Activated T-cell treated with anti-CD3 and anti-CD28 coated beads, Interleukin-2, amount 50 U/mL, for 48 hours (primary cell): ENCODE measurements at places on chromosomes 3 and 15.

DNA sequence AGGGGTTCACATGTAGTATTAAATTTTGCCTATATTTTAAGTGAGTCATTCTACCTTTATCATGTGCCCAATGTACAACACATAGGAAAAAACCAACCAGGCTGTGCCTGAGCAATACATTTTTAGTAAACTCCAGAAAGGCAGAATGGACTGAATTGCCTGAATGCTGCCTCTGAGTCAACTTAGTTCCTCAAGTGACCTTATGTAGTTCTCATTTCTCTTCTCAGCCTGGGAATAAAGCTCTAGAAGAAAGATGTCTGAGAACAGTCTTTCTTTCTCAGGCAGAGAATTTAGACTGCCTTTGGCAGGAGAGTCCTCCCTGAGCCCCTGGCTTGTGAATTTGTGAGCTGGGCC, 13.0 kb downstream of the ST3GAL6 start:
- no peak for DNase-seq

DNA sequence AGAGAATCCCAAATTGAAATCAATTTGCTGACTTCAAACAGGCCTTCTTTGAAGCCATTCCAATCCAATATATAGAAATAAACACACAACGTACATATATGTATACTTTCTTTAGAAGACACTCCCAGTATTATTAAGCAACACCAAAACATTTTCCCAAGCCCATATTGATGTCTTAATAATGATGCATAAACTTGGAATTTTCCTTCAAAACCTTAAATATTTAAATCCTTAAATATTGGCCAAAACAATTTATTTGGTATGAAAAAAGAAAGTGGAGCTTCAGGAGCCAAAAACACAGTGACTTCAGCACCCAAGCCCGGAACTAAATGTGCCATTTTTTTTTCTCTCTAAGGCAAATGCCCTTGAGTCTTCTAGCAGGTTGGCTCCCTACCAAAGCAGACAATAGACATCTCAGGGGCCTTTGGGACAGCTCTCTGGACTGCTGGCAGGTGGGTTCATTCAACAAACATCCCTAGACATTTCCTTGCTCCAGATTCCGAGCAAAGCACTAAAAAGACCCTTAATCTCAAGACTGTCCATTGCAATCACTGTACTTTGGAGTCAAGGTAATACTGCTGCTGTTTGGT, 384.7 kb downstream of the NTRK3 start:
- no peak for DNase-seq

DNA sequence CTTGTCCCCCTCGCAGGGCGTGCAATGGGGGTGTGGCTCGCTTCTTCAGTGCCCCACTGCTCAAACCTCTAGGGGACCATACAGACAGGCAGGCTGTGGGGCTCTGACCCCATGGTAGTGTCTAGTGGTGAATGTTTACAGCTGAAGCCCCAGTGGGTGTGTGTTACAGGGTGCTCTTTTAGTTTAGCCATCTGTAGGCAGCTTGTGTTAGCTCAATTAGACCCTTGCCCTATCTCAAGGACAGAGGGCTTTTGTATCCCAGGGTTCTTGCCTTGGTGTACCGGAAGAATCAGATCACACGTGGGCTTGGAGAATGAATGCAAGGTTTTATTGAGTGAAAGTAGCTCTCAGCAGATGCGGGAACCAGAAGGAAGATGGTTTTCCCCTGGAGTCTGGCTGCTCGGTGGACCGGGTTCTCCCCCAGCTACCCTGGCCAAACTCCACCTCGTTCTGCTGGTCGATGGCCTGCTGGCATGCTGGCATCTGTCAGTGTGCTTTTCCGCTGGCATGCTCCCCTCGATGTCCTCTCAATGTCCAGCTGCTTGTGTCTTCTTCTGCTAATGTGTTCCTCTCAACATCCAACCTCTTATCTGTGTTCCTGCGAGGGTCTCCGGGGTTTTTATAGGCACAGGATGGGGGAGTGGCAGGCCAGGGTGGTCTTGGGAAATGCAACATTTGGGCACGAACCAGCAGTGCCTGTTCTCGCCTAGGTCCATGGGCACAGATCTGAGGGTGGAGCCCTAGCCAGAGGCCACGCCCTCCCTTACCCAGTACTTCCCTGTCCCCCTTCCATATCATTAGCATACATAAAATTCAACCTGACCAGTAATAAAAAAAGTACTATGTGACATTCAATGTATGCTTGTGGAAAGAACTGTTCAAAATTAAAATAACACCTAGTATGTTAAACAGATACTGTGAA, 6.6 kb downstream of the SPCS1 start:
- DNase-seq, result no peak

DNA sequence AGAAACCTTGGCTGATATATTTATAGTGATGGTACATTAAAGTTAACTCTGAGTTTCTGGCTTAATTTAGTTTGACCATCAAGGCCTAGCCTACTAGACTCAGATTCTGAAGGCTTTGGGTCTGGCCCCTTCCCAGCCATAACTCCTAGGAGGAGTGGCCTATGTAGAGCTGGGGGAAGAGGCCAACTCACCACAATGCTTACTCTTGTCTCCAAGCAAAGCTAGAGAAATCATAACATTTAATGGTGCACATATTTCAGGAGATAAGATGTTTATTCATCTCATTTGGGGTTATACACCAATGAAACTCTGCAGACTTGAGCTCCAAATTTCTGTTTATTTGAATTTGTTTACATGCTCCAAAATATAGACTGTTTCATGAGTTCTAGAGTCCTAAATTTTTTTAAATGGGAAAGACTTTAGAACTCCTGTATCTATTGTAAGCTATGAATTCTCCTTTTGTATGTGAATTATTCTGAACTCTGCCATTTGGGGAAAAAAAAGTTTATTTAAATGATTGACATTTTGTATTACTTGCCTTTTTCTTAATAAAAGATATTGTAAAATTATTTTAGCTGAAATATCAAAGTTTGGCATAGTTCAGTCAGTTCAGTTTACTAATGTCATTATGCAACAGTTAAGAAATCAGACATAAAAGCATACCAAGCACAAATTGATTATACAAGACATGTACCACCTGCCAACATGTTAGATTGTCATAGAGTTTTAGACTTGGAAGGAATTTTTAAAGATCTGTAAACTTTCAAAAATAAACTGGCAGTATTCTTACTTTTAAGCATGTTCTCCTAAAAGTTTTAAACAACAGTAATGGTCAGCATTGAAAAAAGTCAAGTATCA, 143.4 kb upstream of the NR2E3 start:
- DNase-seq, result no peak

DNA sequence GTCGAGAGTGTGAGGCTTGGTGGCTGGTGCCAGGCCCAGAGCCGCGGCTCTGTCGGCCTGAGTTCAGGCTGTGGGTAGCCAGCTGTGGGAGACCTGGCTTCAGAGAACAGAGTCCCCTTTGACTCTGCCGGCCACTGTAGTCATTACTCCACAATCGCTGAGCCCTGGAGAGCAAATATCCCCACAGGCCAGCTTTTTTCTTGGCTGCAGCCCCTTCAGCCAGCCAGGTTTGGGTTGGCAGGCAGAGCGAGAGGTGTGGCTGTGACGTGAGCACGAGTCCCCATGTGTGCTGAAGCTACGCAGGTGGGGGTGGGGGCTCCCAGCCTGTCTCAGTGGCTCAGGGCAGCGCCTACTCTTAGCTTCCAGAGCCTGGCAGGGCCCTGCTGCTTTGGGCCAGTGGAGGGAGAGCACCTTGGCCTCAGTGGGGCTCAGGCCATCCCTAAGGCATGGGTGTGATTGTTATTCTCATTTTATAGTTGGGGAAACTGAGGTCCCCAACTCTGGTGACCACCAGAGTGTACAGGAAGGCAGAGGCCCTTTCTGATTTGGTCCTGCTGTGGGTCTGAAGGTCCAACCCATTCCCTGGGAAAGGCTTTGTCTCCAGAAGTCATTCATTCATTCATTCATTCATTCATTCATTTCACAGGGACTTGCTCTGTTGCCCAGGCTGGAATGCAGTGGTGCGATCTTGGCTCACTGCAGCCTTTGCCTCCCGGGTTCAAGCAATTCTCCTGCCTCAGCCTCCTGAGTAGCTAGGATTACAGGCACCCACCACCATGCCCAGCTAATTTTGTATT, 45.7 kb upstream of the LCTL start:
- no peak for DNase-seq

- DNase-seq, result no peak
Observed at GRCh38 chr15:42507514-42507913, 12.1 kb downstream of the SNAP23 start.

DNA sequence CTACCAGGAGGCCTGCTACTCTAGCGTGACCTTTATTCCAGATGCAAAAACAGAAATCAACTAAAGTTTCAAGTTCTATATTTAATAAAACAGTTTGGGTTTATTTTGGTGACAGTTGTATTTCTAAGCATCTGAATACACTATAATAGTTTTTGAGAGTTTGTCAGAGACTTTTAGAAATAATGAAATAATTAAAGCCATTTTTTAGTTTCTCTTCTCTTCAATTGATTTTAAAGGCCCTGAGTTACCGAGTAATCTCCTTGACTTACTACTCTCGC, 523.4 kb downstream of the CADM2 start:
- no peak for DNase-seq

DNA sequence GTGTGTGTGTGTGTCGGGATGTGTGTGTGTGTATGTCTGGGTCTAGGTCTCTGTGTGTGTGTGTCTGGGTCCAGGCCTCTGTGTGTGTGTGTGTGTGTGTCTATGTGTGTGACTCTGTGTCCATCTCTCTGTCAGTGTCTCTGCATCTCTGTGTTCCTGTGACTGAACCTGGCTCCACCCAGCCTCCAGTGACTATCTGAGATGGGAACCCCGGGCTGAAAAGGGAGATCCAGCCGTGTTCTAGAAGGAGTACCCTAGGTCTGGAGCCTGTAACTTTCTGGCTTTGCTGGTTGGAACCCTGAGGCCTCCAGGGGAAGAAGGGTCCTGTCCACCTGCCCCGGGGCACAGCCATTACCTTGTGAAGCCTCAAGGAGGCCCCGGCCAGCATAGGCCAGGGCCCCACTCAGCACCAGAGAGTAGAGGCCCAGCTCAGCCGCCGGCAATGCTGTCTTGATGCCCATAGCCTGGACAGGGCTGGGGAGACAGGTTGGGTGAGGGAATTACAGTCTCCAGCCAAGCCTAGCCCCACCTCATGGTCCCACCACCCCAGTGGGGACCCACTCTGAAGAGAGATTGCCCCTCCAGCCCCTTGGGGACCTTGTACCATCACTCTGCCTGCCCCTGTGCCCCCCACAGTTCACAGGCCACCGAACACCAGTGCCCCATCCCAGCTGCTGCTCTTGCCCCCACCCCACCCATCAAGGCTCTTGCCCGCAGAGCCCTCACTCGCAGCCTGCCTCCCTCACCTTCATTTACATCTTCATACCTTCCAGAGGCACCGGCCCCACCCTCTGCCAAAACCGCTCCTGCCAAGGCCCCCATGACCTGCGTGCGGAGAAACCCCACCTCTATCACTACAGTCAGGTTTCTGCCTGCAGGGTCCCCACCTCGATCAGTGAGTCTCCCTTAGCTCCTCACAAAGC, 2.0 kb downstream of the HHATL start:
- no peak for DNase-seq

- no peak for DNase-seq
Observed at GRCh38 chr3:15042936-15043335, 22.2 kb downstream of the MRPS25 start.

GRCh38 chr3:12446298-12446697, 38.0 kb upstream of the TSEN2 start:
- no peak for DNase-seq

- no peak for DNase-seq
Observed at GRCh38 chr15:73386886-73387506, 18.2 kb upstream of the HCN4 start.

GRCh38 chr15:28915935-28916334, 30.2 kb downstream of the APBA2 start:
- no peak for DNase-seq

DNA sequence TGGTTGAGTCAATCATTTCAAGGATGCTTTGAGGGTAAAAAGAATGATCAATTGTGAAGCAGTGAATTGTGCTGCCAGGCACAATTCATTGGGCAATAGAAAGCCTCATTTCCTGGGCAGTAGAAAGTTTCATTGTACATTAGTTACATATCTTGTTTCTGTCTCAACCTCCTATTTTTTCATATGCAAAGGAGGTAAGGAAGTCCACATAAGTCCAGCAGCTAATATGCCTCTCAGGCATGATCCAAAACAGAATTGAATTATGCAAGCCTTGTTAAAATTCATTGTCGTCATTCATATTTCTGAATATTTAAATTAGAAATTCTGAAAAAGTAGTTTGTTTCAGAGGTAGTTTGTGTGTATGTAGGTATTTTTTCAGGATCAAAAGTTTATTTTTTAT, 65.8 kb downstream of the TFRC start:
- DNase-seq, result no peak

GRCh38 chr3:138472141-138472825, 37.9 kb downstream of the ESYT3 start:
- DNase-seq, result no peak

- no peak for DNase-seq
Observed at GRCh38 chr3:43969944-43970343, 271.7 kb upstream of the TOPAZ1 start.

GRCh38 chr3:68288085-68288484, 633.7 kb upstream of the SUCLG2 start:
- no peak for DNase-seq

DNA sequence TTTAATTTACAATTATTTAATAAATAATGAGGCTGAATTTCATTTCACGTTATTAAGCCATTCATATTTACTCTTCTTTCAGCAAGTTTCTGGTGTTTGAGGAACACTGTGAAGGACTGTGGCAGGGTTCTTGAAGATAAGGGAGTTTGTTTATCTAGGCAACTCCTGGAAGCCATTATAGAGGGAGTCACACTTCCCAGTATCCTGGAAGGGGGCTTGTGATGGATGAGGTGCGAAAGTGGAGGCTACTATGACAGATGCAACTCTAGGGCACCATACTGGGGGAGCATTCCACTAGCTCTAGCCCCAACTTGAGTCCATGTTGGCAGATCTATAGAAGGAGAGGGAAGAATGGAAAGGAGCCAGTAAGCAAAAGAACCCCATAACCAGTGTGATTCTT, 14.4 kb downstream of the CNOT10 start:
- DNase-seq, result no peak

DNA sequence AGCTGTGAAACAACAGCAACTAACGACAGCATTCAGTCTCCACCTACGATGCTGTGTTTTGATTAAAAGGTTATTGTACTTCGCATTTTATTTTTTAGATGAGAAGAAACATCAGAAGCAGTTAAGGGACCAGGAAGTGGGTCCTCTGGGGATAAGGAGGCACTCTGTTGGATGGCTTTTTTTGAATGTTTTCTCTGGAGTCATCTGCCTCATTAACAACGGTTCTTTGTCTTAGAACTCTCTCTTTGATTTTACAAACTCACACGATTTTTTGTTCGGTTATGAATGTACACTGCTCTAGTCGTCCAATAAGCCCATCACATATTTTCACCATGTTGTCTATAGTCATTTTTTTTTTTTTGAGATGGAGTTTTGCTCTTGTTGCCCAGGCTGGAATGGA, 36.0 kb upstream of the ARPIN start:
- no peak for DNase-seq

DNA sequence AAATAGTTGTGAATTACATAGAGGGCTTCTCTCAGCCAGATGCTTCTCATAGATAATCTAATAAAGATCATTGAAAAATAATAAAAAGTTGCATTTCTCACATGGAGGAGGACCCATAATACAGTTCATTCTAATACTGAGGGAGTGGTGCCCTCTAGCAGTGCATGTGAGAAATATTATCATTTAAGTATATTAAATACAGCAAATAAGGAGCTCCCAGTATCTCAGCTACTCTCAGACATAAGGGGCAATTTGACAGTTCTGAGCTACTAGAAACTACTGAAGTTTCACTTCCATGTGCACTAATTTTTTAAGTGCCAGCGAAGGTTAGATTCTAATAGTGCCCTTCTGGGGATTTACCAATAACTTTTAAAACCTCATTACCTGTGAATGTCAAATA, 188.3 kb downstream of the IL5RA start:
- no peak for DNase-seq
